ENCODE measurements at places on chromosomes 7 and 10.

GRCh38 chr7:83946801-83947200 lies 247.8 kb downstream of the SEMA3A start:
- no peak for DNase-seq

DNA sequence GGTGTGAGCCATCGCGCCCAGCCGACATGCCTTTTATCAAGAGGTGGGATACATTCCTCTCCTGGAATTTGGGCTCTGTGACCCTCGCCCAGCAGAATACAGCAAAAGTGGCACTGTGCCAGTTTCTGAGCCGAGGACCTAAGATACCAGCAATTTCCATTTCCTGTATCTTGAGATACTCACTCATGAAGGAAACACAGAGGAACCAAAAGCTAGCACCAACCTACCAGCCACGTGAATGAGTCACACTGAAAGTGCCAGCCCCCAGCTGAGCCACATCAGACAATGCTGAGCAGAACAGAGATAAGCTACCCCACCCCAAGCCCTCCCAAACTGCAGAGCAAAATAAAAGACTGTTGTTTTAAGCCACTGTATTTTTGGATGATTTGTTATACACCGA lies 56.3 kb downstream of the CACUL1 start:
- peak; percentile 82 for DNase-seq

DNA sequence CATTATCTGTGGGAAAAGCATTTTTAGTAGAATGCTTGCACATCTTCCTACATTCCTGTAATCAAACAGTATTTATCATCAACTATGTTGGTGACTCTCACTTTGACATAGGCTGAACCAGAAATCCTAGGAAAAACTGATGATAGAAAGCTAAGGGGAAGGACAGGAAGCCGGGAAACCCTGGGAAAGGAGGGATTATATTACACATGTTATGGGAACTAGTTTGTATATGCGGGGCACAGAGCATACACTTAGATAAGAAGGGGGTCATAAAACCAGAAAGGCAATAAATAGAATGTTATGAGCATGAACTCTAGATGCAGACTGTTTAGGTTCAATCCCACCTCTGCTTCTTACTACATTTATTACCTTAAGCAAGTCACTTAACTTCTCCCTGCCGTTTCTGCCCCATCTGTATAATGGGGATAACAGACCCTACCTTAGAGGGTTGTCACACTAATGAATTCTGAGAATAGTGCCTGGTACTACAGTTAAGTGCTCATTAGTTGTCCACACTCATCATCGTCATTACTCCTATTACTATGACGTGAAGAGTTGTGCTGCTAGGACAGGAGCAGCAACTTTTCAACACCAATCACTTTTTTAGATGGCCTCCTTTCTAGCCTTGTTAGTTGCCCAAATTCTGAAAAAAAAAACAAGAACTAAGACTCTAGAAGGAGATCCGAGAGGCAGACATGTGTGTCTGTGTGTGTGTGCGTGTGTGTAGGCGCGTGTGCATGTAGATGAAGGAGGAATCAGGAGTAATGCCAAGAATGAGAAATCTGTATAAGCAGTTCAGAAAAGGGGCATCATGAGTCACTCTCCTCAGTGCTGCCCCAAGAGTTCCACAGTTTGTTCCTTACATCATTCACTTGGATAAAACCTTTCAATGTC lies 52.2 kb downstream of the KMT2C start:
- DNase-seq, result no peak

DNA sequence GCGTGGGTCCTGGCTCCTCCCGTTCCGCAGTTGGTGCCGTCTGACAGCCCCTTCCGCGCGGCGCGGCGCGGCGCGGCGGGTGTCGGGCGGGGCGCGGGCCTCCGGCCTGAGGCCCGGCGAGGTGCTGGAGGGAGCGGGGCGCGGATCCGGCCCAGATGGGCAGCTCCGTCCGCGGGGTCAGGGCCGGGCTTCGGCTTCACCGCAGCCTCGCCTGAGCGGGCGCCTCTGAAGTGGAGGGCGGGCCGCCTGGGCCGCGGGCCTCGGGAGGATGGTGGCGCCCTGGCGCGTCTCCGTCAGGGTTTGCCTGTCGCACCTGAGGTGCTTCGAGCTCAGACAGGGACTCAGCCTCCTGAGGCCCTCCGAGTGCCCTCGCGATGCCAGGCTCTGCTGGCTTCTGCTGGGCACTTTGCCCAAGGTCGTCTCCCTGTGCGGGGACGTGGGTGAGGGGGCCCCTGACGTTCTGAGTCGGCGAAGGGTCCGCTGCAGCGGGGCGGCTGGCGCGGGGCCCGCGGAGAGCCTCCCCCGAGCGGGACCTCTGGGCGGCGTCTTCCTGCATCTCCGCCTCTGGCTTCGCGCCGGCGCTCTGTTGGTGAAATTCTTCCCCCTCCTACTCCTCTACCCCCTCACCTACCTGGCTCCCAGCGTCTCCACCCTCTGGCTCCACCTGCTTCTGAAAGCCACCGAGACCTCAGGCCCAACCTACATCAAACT lies 473 bp downstream of the ADCK2 start:
- peak; percentile 60 for DNase-seq

DNA sequence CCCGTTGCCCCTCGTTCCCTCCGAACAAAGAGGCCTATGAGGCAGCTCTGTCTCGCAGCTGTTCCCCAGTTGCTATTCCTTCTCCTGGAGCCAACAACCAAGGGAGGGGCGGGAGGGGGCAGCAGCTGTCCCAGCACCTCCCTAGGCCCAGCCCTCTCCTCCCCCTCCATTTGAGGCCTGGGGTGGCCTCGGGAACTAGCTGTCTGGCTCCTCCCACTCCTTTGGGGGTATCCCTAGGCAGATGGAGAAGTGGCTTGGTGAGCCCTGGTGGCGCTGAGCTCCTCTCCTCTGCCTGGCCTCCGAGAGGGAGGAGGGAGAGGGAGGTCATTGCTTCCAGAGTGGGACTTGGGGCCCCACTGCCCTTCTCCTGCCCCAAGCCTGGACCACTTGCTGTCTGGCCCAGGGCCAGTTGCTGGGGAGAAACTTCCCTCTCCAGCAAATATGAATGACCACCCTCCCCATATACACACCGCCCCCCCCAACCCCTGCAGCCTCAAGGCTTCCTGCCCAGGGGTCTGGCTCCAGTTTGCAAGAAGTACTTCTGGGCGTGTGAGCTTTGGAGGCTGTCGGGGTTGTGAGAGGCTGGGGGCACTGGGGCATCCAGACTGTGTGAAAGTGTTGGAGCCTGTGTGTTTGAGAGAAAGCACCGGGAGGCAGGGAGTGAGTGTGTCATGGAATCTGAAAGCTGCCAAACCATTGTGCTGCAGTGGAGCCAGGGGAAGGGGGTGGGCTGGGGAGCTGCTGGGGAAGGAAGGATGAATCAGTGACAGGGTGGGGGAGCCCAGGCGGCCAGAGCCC lies 3.1 kb downstream of the FLNC start:
- DNase-seq, result no peak

- no peak for DNase-seq
Measured at GRCh38 chr10:97023401-97024167, 162.2 kb downstream of the SLIT1 start.

DNA sequence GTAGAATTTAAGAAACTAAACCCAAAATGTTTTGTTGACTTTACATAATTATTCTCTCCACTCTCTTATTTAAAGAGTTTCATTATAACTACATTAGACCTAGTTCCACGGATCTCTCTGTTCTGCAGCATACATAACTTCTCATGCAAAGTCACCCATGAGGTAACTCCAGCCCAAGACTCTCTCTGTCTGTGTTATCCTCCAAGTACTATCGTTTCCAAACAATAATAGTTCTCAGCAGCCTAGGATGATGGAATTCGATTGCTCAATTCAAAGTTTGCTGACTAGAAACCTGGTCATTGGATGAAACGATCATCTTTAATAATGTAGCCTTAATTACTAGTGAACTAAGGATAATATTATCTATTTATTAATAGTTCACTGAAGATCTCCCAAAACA lies 203.1 kb upstream of the PTN start:
- DNase-seq, result no peak

DNA sequence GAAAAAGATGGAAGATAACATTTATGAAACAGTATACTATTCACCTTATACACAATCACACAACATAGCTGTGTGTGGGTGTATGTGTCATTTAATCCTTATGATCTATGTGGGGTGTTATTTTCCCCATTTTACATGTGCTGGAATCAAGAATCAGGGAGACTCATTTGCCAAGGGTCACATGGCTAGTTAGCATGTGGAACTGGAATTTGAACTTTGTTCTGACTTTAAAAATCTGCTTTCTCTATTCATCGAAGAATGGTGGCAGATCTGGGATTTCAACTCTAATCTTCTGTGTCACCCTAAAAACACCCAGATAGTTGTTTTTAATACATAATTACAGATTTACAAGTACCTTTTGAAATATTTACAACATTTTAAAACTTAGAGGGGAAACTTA lies 65.2 kb downstream of the ADAM22 start:
- DNase-seq, result no peak

GRCh38 chr7:105297985-105298384 lies 90.7 kb downstream of the SRPK2 start:
- DNase-seq, result no peak

GRCh38 chr7:47024991-47025390 lies 556.9 kb downstream of the TNS3 start:
- no peak for DNase-seq

- DNase-seq, result no peak
Measured at GRCh38 chr10:27746397-27747095, 927 bp upstream of the MKX start.

DNA sequence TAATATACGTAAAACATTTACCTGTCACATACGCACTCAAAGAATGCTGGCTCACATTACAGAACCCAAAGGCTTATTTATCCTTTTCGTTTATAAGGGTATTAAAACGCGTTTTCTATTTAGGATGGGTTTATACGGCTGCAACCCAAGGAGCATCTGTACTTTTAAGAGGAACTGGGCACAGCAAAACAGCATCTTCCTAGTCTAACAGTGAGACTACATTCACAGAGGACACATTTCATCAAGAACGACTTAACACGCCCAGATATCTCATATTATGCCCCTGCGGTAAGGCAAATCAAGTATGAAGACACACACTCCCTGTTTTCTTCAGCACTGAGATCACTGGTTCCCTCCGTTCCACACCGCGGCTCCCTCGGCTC lies 533 bp upstream of the DMTF1 start:
- no peak for DNase-seq

DNA sequence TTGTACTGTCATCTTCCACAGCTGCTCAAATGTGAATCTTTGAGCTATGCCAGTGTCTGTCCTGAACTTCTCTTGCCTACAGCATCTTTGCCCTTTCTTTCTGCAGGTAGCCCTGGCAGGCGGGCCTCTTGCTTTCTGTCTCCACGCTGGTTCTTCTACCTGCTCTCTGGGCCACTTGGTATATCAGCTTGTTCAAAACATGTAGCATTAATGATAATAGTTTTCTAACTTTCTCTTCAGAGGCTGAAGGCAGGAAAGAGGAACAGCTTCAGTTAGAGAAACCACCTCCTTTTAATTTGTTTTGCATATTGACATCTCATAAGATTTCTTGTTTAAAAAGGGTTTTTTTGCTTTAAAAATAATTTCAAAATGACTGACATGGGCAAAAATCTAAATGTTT lies 923 bp upstream of the FGL2 start:
- no peak for DNase-seq

GRCh38 chr7:157425137-157425731 lies 88.4 kb downstream of the DNAJB6 start:
- DNase-seq, result no peak
